Hepatocyte (in vitro differentiated cells): ENCODE measurements at places on chromosomes 5 and 9. TPM values are rescaled to one million over a fixed set of nuclear protein-coding genes. Genes with fewer than 3 reads are reported as not detected.

CTSV gene
- 98.8 and 102 TPM in 2 replicates for polyA plus RNA-seq

SHLD3 gene
- 2.1 and 4.4 TPM in 2 replicates for polyA plus RNA-seq

RICTOR gene
- 8.0 and 8.5 TPM in 2 replicates for polyA plus RNA-seq

PCBD2 gene
- 14.0 and 15.3 TPM in 2 replicates for polyA plus RNA-seq

GRCh38 chr9:108212184-108212583 is 643.6 kb downstream of the ACTL7B start:
- H3K27me3 ChIP-seq, result no peaks in the 10 kb centered on the region
- H3K4me1 ChIP-seq, result peaks cover 5% of the 10 kb centered on the region
- H3K4me3 ChIP-seq, result no peak overlapping the region
- H3K36me3 ChIP-seq, result no peaks in the 10 kb centered on the region
- H3K27ac ChIP-seq, result no peak overlapping the region
- DNase-seq, result no peak

- H3K27ac ChIP-seq, result no peak overlapping the region
- DNase-seq, result no peak
- H3K4me3 ChIP-seq, result no peak overlapping the region
- no peaks in the 10 kb centered on the region for H3K27me3 ChIP-seq
- no peaks in the 10 kb centered on the region for H3K4me1 ChIP-seq
Observed at GRCh38 chr5:23014266-23014665, 161.1 kb upstream of the CDH12 start.
